ENCODE measurements at places on chromosomes 6 and 20. TPM values are rescaled to one million over a fixed set of nuclear protein-coding genes. Genes with fewer than 3 reads are reported as not detected.

The IL17A gene
- total RNA-seq: not detected

The ZNF451 gene
- total RNA-seq: 130 TPM

The CLVS2 gene
- 35.0 TPM for total RNA-seq

The LRFN2 gene
- total RNA-seq: 5.4 TPM

The TOX2 gene
- total RNA-seq: 0.54 TPM
